ENCODE measurements at places on chromosomes 12 and 14. TPM values are rescaled to one million over a fixed set of nuclear protein-coding genes. Genes with fewer than 3 reads are reported as not detected.

Gene ADAMTS20
- 0.61 TPM for polyA plus RNA-seq

Gene TAS2R8
- polyA plus RNA-seq: not detected

DNA sequence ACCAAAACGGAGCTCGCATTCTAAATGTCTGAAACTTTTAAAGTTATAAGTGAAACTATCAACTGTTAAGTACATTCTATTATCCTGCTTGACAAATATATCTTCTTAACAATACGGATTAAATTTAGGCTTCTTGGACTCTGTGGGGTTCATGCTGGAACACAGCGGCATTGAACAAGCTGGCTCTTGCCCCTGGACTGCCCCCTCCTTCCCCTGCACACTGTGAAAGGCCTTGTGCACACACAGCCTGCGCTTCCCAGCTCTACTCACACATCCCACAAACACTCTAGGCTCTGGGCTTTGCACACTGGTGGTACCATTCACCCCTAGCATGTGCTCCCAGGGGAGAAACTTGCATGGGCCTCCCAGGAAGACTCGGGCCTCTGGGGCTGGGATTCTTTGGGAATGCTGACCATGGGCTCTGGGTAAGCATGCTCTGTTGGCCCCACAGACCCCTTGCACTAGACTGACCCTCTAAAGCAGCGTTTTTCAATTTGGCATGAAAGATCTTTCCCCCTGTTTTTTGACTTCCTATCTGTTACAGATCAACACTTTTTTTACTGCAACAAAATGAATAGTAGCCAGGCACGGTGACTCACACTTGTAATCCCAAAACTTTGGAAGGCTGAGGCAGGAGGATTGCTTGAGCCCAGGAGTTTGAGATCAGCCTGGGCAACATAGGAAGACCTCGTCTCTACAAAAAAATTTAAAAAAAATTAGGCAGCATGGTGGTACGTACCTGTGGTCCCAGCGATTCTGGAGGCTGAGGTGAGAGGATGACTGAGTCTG lies 96.2 kb upstream of the CPM start:
- no peak for DNase-seq

GRCh38 chr12:89257340-89257739 lies 95.0 kb downstream of the DUSP6 start:
- DNase-seq: no peak

GRCh38 chr12:83432176-83432719 lies 745.5 kb downstream of the TMTC2 start:
- no peak for DNase-seq

Gene NOVA1
- polyA plus RNA-seq: 28.1 TPM

DNA sequence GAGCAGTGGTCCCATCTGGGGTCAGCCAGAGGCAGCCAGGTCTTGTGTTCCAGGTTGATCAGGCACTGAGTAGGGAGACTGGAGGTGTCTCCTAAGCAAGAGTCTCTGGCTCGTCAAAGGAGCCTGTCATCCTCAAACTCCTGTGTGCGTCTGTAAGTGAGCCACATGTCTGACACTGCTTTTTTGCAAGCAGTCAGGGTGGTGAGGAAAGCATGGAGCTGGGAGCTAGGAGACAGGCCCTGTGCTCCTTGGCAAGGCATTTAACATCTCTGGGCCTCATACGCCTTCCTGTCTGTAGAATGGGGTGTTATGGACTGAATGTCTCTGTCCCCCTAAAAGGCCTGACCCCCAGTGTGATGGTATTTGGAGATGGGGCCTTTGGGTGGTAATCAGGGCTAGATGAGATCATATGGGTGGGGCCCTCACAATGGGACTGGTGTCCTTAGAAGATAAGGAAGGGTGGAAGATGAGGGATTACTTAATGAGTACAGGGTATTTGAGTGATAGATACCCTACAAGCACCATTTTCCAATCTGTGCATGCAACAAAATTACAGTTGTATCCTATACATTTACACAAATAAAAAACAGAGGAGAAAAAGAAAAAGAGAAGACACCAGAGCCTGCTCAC lies 53.0 kb downstream of the ARL6IP4 start:
- DNase-seq: no peak

Gene KLHDC1
- 6.5 TPM for polyA plus RNA-seq

DNA sequence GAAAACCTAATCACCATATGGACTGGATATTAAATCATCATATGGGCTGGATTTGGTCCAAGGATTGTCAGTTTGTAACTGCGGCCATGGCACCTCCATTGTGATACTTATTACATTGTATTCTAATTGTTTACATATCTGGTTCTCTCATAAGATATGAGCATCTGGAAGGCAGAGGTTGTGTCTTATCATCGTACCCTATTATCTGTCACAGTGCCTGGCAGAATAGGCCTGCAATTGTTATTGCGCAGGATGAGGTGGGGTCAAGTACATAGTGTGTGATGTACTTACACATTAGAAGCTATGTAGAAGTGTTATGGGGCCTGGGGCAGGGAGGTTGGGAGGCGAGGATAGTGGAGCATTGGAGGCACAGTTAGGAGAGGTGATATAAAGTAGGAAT lies 4.7 kb downstream of the IFT43 start:
- no peak for DNase-seq

DNA sequence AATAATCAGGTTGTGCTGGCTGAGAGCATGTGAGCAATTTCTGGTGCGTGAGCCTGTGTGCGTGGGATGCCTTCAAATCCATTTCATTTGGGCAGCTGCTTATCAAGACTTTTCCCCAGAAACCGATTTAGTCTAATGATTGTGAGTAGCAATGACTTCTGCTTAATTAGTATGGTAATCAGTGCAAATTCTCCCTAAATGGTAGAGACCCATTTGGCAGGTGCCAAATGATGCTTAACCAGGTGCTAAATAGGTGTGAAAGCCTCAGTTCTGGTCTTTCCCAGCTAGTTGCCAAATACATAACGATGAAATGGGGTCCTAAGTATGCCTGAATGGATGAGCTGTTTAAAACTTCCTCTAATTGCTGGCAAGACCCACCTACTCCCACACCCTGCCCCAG lies 248.4 kb upstream of the CCDC196 start:
- DNase-seq: no peak

- DNase-seq: no peak
Measured at GRCh38 chr14:20591235-20591634, at the start of gene RNASE12. RNASE12 (minus strand) TSS chr14:20591376; CDS start chr14:20590723, 653 bp downstream.

Gene CLBA1
- 22.0 TPM for polyA plus RNA-seq

Gene P2RX2
- 1.1 TPM for polyA plus RNA-seq

- no peak for DNase-seq
Measured at GRCh38 chr12:122876731-122877130, 19.2 kb downstream of the VPS37B start.

- no peak for DNase-seq
Measured at GRCh38 chr12:9760699-9761418, at the start of gene CD69. CD69 (minus strand) TSS chr12:9760901; CDS start chr12:9760820, 81 bp downstream.

- DNase-seq: no peak
Measured at GRCh38 chr14:102490456-102490855, 19.1 kb downstream of the ANKRD9 start.

GRCh38 chr12:94053676-94054075 lies 94.7 kb upstream of the PLXNC1 start:
- no peak for DNase-seq

Gene CELA1
- polyA plus RNA-seq: not detected

GRCh38 chr12:92551853-92552397 lies 150.9 kb upstream of the PLEKHG7 start:
- DNase-seq: no peak

Gene OLR1
- 1.1 TPM for polyA plus RNA-seq

DNA sequence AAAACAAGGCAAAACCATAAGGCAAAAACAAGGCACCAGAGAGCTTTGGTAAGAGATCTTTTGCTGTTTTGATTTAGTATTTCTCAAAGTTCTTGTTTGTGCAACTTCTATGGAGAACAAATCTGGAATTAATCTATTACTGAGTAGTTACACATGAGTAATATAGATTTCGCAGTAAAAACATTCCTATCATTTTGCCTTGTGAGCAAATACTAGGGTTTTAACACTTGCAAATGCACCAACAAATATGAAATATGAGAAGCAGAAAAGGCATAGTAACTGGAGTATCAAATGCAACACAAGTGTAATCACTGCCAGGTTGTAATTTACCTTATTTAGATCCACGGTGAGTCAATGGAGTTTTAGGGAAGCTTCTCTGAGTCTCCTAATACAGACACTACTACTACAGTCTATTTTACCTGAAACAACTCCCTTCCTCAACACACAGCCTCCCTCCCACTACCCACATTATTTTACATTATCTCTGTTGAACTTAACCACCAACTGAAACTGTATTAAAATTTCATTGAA lies 324.1 kb downstream of the FLRT2 start:
- DNase-seq: no peak

DNA sequence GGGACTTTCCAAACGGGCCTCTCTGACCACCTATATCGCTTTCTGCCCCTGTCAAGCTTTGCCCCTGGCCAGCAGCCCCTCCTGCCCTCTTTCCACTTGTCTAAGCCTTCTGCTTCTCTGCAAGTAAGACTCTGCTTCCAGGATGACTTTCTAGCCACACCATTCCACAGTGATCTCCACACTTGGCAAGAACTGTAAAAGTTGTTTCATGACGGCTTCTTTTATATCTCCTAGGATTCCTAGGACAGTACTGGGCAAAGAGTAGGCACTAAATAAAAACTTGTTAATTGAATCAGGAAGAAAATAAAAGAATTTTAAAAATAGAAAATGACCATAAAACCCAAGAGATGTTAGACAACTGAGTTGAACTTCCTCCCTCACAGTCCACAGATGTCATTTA lies 1.8 kb upstream of the PTPN21 start:
- DNase-seq: no peak

Gene CGRRF1
- 33.9 TPM for polyA plus RNA-seq

- DNase-seq: no peak
Measured at GRCh38 chr14:69650948-69651369, 39.6 kb downstream of the SUSD6 start.

DNA sequence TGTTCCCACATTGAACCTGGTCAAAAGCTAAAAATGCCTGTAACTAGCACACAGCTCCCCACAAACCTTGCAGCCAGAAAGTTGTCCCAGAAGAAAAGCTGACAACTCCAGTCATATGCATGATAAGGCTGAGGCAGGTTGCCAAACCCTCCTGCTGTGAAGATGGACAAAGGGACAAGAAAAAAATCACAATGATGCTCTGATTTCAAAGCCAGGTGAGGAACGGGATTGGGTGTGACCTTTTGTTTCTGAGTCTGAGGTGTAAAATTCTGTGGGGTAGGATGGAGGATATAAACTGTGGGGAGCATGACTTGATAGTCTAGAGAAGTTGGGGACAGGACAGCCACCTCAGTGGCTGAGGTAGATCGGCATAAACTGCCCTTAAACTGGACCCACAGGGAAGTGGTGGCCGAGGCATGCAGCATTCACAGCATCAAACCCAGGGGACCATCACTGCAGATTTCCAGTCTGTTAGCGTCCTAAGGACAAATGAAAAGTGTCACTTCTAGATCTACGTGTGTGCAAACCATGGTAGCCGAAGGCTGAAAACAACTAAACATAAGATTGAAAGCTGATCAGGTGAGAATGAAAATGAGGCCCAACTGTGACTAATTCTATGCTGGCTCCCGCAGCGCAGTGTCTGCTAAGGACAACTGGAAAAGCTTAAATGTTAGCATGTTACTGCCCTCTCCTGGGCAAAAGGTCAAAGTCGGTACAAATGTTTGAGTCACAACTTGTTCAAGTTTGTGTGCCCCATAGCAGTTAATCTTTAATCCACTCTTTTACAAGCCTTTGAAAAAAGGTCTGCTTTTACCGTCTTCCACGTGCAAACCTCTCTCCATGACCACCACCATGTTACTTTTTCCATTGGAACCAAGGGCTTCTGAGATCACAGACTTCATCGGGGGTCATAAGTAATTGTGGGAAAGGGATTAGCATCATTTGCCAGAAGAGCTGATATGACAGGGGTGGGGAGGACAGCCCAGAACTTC lies 39.8 kb downstream of the GRIN2B start:
- DNase-seq: peak; percentile 66

DNA sequence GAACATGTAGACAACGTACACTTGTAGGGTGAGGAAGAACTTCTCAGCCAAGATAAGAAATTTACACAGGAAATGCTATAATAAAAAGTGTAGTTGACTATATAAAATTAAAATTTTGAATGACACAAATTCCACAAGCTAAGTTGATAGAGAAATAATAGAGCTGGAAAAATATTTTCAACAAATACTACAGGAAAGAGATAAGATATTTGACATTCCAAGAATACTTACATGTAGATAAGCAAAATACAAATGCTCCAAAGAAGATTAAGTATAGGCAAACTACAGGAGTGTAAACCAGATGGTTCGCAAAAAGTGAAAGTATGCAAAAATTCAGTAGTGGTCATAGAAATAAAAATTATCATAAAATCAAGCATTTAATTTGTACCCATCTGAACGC lies 49.2 kb upstream of the ANP32D start:
- DNase-seq: no peak

DNA sequence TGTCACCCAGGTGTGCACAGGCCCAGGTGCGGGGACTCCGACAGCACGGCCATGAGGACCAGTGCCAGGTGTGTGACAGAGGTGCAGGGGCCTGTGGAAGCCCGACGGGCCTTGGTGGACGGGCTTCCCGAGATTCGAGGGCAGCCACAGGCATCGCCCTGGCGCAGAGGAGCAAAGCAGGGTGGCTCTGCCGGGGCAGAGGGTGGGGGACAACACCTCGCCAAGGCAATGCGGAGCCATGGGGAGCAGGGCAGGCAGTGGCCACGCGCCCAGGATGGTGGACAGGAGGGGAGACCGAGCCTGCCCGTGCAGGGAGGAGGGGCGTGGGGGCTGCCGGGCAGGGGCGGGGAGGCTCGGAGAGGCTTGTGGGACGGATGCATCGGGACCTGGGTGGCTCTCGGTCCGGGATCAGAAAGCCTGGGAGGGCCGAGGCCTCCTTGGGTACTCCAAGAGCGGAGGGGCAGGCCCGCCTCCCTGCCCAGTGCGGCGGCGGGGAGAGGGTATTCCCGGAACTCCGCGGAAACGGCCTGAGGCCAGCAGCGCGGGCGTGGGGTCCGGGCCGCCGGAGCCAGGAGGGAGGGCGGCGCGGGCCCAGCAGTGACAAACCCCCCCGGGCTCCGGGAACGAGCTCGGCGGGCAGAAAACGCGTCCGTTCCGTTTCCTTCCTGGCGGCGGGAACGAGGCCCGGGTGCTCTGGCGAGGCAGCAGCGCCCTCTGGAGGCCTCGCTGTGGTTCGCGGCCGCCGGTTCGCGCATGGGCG lies 1.6 kb downstream of the TMEM121 start:
- DNase-seq: no peak

Gene RTN1
- polyA plus RNA-seq: 3.0 TPM

Gene MAP1LC3B2
- 5.1 TPM for polyA plus RNA-seq

Gene GYS2
- polyA plus RNA-seq: not detected

- DNase-seq: no peak
Measured at GRCh38 chr12:129494260-129494659, 409.6 kb downstream of the TMEM132D start.

- DNase-seq: peak; percentile 21
Measured at GRCh38 chr12:101697197-101697929, at the start of gene CHPT1. CHPT1 (plus strand) TSS chr12:101697640; CDS start chr12:101697862, 222 bp downstream.

GRCh38 chr14:59208224-59208814 lies 19.9 kb downstream of the DAAM1 start:
- no peak for DNase-seq

Gene PLCZ1
- 0.28 TPM for polyA plus RNA-seq

Gene TMEM119
- 20.1 TPM for polyA plus RNA-seq

Gene SPPL3
- 85.6 TPM for polyA plus RNA-seq

- DNase-seq: no peak
Measured at GRCh38 chr14:30223385-30223785, 295.7 kb upstream of the PRKD1 start.

All from right renal cortex interstitium (tissue), 3 donors.